Cortex of kidney (tissue), 1 donor: ENCODE measurements at places on chromosomes 7 and 10.

DNA sequence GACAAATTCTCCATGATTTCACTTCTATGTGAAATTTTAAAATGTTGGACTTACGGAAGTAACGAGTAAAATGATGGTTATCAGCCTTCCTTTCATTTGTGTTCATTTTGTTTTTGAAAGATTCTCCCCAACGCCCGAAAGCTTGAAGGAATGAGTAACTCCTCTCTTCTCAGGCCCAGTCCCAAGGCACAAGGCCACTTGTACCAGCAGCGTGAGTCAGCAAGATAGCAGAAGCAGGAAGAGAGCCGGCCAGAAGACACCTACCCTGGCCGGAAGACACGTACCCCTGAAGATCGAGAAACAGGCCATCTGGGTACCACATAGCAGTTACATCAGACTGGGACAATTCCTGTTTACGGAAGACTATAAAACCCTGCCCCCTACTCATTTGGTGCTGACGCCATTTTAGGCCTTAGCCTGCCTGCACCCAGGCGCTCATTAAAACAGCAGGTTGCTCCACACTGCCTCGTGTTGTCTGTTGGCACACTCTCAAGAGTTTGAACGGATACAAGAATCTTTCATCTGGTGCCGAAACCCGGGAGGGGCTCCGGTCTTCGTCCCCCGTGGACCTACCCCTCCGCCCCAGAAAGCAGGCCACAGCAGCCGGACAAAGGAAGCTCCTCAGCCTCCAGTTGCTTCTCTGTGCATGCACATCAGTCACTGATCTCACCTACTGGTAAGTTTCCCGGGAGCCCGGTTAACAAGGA lies 60.4 kb downstream of the LRRC17 start:
- DNase-seq, result no peak

- DNase-seq, result no peak
Observed at GRCh38 chr7:83452256-83452655, 196.7 kb downstream of the SEMA3E start.

- no peak for DNase-seq
Observed at GRCh38 chr10:34524369-34525091, 290.6 kb downstream of the PARD3 start.

GRCh38 chr7:55474944-55475854 lies 97.1 kb downstream of the VOPP1 start:
- no peak for DNase-seq

GRCh38 chr7:96931891-96932290 lies 73.5 kb upstream of the DLX6 start:
- no peak for DNase-seq

GRCh38 chr7:108455551-108455997 lies 662 bp downstream of the NRCAM start:
- DNase-seq, result no peak

DNA sequence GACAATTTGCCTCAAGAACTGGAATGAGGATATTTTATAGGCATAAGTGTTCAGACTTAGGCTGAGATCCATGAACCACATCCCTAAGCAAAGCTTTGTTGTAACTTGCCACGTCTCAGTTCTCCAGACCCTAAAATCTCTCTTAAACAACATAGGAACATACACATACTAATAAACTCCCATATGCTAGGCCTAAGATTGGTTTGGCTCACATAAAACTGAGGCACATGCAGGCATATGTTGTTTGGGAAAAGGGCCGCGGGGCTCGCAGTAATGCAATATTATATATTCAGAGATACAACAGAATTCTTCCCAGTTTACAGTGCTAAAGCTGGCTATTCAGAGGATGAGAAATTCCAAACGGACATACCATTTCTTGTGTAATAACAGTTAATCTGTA lies 61.0 kb downstream of the DOCK4 start:
- DNase-seq, result no peak
